Stimulated activated CD4-positive, alpha-beta T cell treated with anti-CD3 and anti-CD28 coated beads, Interleukin-1b, Interleukin-23, amount 100 ng/mL, for 1 hour (primary cell): ENCODE measurements at places on chromosomes 6 and 20.

- DNase-seq, result no peak
Measured at GRCh38 chr6:131136021-131136786, 937 bp downstream of the AKAP7 start.

- no peak for DNase-seq
Measured at GRCh38 chr6:26439151-26440125, 866 bp upstream of the BTN3A3 start.

- DNase-seq, result no peak
Measured at GRCh38 chr6:138541823-138542481, 42.7 kb upstream of the NHSL1 start.

- DNase-seq, result no peak
Measured at GRCh38 chr6:89986650-89987074, 92.4 kb downstream of the GJA10 start.

GRCh38 chr6:113742342-113742741, 114.8 kb upstream of the MARCKS start:
- DNase-seq, result no peak

DNA sequence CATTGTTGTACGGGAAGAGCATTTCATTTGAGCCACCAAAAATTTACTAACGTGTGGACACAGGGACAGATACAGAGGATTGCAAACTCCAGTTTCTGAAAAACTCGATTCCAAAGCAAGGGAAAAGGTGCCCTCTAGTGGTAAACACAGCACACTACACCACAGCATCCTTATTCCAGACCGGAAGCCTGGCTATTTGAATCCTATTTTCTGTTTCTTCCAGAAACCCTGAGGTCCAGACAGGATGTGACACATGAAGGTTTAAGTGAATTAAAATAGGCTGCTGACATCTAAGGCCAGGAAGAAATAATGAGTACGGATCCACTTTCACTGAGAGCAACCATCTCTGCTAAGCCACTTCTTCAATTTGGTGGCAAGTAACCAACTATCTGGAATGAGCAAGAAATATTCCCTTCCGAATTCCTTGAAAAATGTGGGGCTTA, 31.8 kb upstream of the GMPR start:
- DNase-seq, result peak; percentile 9

GRCh38 chr20:62318400-62319345, 15.9 kb downstream of the ADRM1 start:
- DNase-seq, result no peak

DNA sequence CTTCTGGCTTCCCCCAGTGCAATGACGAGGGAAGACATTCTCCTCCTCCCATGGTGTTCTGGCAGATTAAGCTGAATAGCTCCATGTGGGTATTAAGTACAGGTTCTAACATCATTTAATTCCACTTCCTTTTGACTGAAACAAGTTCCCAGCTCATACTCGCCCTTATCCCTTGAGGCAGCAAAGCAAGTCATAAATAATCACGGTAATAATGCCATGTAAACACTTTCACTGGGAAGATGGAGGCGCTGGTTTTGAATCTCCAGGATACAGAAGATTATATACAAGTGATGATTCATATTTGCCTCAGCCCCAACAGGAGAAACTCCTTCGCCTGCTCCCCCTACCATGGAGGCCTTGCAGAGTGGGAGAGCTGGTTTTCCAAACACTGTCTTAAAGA, 141.3 kb downstream of the PXDC1 start:
- DNase-seq, result no peak

- DNase-seq, result peak; percentile 86
Measured at GRCh38 chr6:31441365-31442267, 38.2 kb downstream of the MICA start.

- no peak for DNase-seq
Measured at GRCh38 chr6:57313711-57314471, 3.5 kb upstream of the PRIM2 start.

DNA sequence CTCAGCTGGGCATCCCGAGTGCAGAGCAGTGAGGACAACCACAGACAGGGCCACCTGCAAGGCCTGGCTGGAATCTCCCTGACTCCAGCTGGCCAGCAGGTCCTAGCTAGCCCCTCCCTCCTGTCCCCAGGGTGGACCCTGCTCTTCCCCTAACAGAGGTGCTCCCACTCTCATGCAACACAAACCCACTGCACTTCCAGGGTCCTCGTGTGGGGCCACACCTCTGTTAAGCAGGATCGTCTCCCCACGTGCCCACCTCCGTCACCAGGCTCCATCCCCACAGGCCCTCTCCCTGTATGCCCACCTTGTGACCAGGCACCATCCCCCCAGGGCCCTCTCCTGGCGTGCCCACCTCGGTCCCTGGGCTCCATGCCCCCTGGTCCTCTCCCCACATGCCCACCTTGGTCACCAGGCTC, 17.3 kb downstream of the TAF4 start:
- DNase-seq, result no peak

GRCh38 chr20:9482180-9482579, 32.2 kb upstream of the LAMP5 start:
- no peak for DNase-seq
